ENCODE measurements at places on chromosomes 2 and 18.

DNA sequence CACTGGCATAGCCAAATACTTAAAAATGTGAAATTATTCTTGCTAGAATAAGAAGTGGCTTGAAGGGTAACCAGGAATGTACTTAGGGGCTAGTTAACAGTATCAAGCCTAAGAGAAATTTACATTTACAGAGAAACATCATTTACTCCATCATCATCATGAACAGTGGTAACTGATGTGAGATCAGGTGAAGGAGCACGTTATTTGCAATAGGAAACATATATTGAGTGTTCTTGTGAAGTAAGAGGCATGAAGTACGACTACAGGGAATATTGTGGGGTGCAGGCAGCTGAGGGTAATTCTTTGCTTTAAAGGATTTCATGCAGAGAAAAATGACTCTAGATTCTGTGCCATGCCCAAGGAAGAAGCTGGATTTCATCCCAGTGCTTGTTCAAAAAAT, 220.8 kb downstream of the GALNT13 start:
- no peak for DNase-seq

GRCh38 chr2:228625481-228625880, 444.0 kb upstream of the SPHKAP start:
- no peak for DNase-seq

DNA sequence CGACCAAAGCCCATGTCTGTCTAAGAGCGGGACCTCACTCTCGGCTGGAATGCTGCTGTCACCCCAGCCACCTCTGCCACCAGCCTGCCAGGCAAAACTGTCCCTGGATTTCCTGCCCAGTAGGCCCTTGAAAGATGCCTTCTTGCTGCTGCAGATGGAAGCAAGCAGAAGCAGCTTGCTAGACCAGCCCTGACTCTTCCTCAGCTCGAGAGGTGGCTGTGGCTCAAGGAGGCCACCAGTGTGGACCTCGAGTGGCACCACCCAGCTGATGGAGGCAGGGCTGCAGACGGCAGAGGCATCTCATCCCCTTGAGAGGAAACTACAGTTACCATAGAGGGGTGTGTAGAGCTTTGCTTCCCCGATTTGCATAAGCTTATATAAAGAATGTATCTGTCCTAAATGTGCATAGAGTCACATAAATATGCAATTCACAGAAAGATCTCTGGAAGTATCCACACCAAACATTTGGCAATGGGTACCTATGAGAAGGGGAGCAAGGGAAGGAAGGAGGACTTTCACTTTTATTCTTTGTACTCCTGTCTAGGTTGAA, 20.6 kb downstream of the ADCY3 start:
- no peak for DNase-seq

DNA sequence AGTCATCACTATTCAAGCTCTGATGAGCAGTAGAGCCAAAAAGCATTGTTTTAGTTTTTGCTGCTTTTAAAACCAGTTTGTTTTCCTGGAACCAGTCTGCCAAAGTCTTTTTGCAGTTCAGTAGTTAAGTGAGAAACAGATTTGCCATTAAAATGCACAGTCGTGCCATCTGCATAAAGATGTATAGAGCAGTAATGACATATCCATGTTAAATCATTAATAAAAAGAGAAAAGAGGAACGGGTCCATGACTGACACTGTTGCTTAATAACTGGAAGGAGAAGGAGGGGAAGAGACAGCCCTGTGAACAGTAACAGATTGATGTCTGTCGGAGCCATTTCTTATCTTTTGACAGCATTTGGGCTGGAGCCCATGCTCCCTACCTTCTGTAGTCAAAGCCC, 704.6 kb downstream of the SATB2 start:
- DNase-seq: no peak

GRCh38 chr18:46868169-46868921, 49.0 kb downstream of the PIAS2 start:
- no peak for DNase-seq

DNA sequence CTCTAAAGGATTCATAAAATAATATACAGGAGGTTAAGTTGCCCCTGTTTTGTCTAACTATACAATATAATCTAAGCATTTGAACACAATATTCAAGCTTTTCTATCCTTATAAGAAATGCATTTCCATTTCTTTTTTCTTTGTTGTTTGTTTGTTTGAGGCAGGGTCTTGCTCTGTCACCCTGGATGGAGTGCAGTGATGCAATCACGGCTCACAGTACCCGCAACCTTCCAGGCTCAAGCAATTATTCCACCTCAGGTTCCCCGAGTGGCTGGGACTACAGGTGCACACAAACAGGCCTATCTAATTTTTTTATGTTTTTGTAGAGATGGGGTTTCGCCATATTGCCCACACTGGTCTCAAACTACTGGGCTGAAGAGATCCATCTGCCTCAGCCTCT, 307.8 kb downstream of the ZNF804A start:
- no peak for DNase-seq

DNA sequence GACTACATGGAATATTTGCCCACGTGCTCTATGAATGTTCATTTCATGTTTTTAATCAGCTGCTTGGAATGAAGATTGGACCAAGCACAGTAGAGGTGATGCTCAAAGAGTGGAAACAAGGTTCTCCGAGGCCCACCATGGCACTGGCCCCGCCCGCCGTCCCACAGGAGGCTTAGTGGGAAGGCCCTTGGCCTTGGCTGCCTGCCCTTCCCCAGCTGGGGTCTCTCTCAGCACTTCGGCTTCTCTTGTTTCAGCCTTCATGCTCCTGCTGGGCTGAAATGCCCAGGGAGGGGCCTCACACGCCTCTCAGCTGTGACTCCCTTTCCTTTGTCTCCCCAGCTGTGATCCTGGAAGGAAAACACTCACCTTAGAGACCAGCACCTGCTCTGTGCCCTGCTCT, 833.2 kb downstream of the GALR1 start:
- DNase-seq: no peak

- DNase-seq: no peak
Observed at GRCh38 chr18:9539283-9539682, 64.0 kb downstream of the RALBP1 start.
